ENCODE measurements at places on chromosomes 2 and 18.

GRCh38 chr2:145090841-145091761 is 571.2 kb upstream of the ZEB2 start:
- DNase-seq = no peak

DNA sequence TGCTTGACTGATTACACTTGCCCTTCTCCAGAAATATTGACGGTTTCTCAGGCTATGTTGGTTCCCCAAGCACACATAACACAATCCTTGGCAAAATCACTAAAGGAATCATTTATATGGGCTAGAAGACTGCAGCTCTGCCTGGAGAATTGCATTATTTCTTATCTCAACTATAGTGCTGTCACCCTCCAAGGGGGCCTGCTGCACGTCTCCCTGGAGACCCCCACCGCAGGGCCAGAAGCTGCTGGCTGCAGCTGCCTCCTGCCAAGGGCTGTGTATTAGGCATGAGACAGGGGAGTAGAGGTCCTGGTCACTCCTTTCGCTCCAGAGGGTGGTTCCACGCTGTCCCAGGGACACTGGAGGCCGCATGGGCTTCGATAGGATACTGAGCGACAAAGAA is 76.6 kb downstream of the LRRC30 start:
- no peak for DNase-seq

- no peak for DNase-seq
Observed at GRCh38 chr18:23881778-23882177, 132.8 kb upstream of the TTC39C start.

GRCh38 chr18:8548186-8548585 is 61.1 kb upstream of the RAB12 start:
- DNase-seq = no peak

- DNase-seq = no peak
Observed at GRCh38 chr2:16262526-16263178, 322.3 kb downstream of the MYCN start.

DNA sequence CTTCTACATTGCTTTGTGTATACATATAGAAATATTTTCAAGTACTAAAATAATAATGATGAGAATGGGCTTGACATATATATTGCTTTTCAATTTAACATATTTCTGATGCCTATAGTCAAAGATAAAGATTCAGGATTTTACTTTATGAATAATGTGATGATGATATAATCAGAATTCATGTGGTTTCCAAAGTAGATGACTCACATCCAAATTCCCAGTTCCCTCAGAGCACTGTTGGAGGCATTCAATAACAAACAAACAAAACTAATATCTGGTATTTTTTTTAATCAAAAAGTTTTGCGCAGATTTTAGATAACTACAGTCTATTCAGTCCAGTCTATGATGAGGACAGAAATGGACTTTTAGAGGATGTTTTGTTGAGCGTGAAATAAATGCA is 2094.5 kb upstream of the CELF4 start:
- DNase-seq = no peak

DNA sequence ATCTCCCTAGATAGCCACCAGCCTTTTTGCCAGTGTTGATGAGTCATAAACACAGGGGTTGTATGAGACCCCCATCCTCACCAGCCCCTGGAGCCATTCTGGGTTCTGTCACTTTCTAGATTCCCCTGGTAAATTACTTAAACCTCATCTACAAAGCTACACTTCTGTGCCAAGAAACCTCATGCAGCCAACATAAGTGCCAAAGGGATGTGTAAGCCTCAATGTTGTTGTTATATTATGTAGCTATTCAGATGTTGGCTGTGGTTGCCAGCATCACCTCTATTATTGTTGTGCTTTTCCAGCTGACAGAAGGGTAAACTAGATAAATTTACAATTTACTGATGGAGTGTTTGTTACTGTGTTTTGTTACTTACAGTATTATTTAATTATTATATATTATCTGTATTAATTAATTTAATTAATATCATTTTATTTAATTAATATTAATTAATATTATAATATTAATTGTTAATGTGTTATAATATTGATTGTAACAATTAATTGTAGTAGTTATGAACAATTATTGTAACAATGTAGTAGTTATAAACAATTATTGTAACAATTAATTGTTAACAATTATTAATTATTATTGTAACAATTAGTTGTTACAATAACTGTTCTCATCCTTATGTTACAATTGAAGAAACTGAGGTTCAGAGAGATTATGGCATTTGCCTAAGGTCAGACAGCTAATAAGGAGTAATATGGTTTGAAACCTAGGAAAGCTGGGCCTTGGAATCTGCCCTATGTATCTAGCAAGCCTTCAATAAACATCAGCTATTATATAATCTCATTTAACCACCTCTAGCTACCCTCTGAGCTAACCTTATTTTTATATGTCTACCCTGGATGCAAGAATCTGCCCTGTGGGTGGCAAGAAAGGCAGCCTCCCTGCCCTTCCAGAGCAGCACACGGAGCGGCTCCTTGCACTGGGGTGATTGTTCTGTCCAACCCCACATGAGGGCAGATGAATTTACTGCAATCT is 36.1 kb downstream of the PSTPIP2 start:
- DNase-seq = no peak
